ENCODE measurements at places on chromosomes 2 and 18.

DNA sequence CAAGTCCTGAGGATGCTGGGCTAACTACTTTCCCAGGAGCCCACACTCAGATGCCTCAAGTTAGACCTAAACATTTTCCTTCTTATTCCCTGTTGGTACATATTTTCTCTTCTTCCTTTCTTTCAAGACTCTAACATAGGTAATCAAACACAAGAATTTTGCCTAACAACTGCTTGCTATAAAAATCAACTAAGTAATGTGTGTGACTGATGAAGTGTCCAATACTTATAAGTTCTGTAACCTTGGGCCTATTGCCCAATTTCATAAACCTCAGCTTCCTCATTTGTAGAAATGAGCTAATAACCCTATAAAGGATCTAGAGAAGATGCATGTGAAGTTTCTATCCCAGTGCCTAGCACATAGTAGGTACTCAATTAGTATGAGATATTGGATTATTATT is 31.6 kb upstream of the PIK3C3 start:
- DNase-seq, result no peak

- DNase-seq, result no peak
Measured at GRCh38 chr2:9656270-9656766, 25.5 kb upstream of the YWHAQ start.

DNA sequence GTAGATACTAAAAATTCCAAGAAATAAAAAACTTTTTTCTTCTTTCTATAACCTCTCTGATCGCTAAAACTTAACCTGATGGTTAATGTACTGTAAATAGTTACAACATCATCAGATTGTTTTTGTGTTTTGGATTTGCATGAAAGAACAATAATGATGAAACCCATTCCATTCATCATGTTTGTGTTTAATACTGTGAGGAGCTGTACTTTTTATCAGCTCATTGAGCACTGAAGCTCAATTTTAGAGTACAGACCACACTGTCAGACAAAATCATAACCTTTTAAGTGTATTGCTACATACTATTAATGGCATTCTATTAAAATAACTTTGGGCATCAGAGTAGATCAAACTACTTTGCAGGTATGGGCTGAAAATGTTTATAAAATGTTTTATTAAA is 14.8 kb upstream of the BBS5 start:
- no peak for DNase-seq

DNA sequence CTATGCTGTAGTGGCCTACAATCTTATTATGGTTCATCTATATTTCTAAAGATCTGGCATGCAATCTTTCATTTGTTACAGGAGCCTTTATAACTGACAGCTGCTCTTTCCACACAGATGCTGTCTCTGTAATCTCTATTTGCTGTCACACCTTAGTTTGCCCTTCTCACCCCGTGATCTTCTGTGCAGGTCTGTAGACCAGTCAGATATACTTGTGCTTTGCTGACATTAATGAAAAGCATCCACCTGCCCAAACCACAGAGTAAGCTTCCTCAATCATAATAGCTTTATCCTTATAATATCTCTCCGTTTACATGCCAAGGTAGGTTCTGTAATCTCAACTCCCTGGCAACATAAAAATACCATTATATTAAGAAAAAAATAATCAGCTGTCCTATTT is 122.4 kb downstream of the GRB14 start:
- no peak for DNase-seq

- DNase-seq, result no peak
Measured at GRCh38 chr2:160411167-160411566, 82.4 kb downstream of the RBMS1 start.

DNA sequence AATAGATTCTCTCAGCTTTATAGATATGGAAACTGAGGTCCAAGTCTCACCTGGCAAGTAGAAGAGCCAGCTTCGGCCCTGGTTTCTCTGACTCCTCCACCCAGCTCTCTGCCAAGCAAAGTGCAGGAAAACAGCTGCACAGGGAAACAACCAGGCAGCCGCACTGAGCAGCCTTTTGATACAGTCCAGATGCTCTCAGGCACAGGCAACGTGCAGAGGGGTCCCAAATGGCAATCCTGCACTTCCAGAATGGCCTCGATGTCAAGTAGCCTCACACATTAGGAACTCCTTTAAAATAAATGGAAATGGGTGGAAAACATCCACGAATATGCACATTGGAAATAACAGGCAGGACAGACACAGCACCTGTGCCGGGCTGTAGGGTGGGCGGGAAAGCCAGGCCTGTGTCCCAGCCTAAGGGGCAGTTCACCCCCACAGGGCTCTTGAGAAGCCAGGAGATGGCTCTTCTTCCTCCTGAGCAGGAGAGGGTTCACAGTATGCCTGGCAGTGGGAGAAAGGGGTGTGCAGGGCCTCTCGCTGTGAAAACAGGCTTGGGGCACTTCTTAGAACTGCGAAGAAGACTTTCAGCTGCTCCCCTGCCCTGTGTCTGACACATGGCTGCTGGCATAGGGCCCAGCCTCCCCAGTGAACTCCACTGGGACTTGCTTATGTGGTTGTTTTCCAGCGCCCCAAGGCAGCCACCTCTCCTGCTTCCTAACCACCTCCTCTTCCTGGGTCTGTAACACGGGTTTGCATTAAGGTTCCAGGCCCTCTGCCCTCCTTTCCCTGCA is 63.9 kb upstream of the TUBA3E start:
- no peak for DNase-seq

DNA sequence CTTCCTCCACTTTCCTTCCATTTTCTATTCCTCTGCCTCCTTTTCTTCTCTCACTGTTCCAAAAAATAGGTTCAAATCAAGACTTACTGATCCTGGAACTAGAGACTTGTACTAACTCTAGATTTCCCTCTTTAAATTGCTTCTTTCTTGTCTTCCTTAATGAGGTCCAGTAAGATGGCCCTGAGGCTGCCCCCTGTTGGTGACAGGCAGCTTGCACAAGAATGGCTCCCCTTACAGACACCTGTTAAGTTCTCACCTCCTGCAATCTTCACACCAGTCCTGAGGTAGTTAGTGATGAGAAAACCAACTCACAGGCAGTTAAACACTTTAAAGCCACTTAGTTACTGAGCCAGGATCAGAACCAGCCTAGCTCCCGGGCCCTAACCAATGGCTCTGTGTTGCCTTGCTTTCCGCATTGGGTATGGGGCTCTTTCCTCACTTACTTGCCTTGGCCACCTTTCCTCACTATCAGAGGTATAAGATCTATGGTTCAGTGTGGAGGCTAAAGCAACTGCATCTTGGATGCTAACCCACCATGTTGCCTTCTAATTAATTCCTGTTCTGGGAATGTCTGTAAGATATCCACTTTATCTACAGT is 130.6 kb downstream of the AKAIN1 start:
- DNase-seq, result no peak

DNA sequence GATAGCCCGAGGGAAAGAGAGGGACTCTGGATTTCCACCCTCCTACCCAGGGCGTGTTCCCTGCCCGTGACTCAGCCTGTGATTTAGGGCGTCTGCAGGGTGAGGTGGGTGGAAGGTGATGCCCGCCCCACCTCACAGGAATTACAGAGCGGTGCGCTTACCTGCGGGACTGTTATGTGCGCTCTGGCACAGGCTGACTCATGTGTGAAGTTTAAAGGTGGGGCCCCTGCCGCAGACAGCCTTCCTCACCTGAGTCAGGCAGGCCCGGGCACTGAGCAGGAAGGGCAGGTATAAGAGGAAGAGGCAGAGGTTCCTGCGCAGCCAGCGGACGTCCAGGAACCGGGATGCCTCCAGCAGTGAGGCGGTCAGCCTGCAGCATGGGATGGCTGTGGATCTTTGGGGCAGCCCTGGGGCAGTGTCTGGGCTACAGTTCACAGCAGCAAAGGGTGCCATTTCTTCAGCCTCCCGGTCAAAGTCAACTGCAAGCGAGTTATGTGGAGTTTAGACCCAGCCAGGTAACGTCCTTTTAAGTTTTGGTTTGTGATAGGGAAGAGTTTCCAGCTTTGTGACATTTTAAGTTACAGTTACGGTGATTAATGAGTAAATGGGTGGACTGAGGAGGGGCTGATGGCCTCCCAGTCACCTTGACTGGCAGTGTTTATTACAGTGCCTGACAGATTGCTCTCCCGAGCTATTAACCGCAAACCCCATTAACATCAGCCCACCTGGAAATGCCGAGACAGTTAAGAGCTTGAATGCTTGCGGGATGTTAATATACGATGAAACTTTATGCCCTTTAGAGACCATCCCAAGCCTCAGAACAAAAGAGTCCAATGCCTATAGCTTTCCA is 141.6 kb upstream of the TTC39C start:
- DNase-seq, result no peak

All from neural crest cell (in vitro differentiated cells).